ENCODE measurements at places on chromosomes 5 and 9. TPM values are rescaled to one million over a fixed set of nuclear protein-coding genes. Genes with fewer than 3 reads are reported as not detected.

DNA sequence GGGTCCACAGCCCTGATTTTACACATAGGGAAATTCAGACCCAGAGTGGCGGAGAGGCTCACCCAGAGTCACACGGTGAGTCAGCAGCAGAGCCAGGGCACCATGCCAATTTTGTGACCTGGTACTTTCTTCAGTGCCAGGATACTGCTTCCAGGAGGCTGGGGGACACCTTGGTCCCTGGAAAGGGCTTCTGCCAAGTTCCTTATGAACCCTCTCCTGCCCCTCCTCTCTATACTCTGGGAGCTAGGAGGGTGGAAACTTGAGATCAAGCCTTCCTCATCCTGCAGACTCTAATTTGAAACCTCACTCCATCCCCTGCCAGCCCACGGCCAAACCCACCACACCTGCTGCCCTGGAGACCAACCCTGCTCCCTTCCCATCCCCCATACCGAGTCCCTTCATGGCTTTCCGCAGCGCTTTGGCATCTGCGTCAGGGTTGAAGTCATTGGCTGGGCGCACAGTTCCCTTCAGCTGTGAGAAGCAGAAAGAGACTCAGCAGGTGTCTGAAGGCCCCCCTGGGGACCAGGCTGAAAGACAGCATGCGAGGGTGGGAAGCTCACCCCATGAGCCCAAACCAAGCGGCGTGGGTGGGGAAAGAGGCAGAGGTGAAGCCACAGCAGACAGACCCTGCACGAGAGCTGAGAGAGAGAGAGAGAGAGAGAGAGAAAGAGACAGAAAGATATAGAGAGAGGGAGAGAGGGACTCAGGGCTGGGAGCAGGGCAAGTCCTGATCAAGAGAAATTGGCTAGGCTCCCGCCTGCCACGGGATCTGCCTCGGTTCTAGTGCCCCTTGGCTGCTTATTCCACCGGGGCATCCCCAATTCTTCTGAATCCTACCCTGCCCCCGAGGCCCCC is 33.5 kb downstream of the ANXA6 start:
- DNase-seq = no peak

GRCh38 chr5:136042665-136043121 is 13.9 kb downstream of the TGFBI start:
- no peak for DNase-seq

DNA sequence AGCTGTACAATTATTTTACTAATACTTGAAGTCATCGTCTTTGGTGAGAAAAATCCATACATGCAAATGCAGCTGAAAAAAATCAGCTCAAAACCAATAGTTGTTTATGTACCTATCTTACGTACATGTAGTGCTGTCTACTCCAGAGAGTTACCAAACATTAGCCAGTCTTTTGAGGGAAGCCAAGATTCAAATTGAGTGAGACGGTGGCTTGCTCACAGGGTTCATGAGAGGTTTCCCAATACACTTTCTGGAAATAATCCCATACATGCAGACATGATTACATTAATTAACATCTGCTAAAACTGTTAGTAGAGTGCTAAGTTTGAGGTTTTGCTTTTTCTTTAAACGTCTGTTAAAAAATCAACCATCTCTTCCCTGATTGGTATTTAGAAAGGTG is 2.3 kb downstream of the C9orf72 start:
- DNase-seq = no peak

DNA sequence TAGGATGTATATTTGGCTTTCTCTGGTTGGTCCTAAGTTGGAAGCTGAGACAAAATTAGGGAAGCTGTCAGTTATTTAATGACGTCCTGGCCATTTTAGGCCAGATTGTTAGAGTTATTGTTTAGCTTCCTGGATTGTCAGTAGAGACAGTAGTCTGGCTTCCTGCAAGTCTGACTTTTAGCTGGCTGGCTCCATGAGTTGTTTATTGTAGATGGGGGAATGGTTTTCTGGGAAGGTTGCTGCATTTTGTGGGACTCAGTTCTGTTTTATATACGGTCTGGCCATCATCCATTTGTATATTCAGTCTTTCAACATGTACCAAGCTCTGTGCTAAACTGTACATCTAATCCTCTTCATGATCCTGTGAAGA is 68.3 kb downstream of the SGCD start:
- no peak for DNase-seq

GRCh38 chr9:37350486-37351190 is 71.9 kb upstream of the GRHPR start:
- no peak for DNase-seq

DNA sequence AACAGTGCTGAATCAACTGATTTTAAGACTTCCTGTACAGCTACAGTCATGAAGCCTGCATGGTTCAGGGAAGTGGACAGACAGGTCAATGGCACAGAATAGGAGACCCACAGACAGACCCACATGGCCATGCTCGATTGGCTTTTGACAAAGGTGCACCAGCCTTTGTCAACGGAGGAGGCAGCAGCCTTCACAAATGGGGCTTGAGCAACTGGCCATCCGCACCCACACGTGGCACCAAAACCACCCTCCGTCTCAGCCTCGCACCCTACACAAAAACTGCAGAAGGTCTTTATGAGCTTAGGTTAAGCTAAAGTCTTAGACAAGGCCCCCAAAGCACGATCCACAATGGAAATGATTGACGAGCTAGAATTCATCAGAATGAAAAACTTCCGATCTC is 59.5 kb upstream of the UBAC1 start:
- no peak for DNase-seq

- no peak for DNase-seq
These were observed 97.0 kb upstream of the MOCS2 start for GRCh38 chr5:53206562-53206961.

- DNase-seq = no peak
These were observed 277.5 kb downstream of the MARCHF11 start for GRCh38 chr5:15902066-15902465.

- no peak for DNase-seq
These were observed 391.0 kb downstream of the CHSY3 start for GRCh38 chr5:130295235-130295634.

- no peak for DNase-seq
These were observed 12.8 kb upstream of the TEX48 start for GRCh38 chr9:114694719-114695269.

GRCh38 chr5:171268700-171269620 is 40.1 kb upstream of the TLX3 start:
- no peak for DNase-seq

GRCh38 chr5:91092859-91093783 is 290.0 kb downstream of the ARRDC3 start:
- no peak for DNase-seq

GRCh38 chr5:106510321-106510720 is 1160.4 kb downstream of the EFNA5 start:
- DNase-seq = no peak

DNA sequence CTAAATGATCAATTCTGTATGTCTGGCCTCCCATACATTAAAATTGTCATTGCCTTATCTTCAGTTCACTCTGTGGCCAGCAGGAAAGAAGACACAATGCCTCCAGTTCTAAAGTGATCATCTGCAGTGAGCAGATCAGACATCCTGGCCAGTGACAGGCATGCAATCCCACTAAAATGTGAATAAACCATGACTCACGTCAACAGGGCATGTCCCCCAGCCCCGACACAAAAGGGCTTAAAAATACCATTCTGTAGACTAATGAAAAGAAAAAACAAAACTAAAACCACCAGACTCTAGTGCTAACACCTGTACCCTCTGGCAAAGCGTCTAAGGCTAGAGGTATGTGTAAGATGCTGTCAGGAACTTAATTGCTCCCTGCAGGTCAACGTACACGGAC is 38.5 kb downstream of the DDX31 start:
- DNase-seq = no peak

GRCh38 chr5:34415559-34416198 is 240.4 kb upstream of the RAI14 start:
- no peak for DNase-seq

DNA sequence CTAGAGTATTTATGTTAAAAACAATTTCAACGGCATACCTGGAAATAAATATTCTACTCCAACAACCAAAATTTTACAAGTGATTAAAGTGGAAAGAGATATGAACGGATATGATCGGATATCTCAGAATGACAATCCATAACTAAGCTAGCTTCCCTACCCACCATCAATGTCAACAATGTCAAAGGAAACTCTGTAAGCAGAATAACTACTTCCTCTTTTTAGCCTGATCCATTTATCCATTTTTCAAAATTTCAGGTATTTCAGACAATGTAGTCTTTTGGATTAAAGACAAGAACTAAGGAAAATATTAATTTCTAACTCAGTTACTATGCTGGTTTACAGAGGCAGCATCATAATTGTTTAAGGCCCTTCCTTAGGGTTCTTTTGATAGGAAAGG is 188.7 kb downstream of the DENND1A start:
- no peak for DNase-seq

GRCh38 chr5:141272906-141273305 is 27.7 kb downstream of the PCDHB15 start:
- DNase-seq = no peak

GRCh38 chr9:131442351-131442750 is 48.5 kb downstream of the PRRC2B start:
- DNase-seq = no peak

GRCh38 chr5:148791334-148791667 is 35.1 kb upstream of the ADRB2 start:
- no peak for DNase-seq

- DNase-seq = no peak
These were observed 1.1 kb upstream of the ICE1 start for GRCh38 chr5:5421149-5421960.

- no peak for DNase-seq
These were observed 568.5 kb downstream of the PDE4D start for GRCh38 chr5:59325070-59325469.

Gene PCDH12
- polyA plus RNA-seq = 18.1 TPM

Gene ARL14EPL
- polyA plus RNA-seq = not detected

Gene SLC36A2
- polyA plus RNA-seq = 16.0 TPM

Gene TUSC1
- polyA plus RNA-seq = 17.4 TPM

Gene TNFSF8
- 0.67 TPM for polyA plus RNA-seq

Gene NR6A1
- polyA plus RNA-seq = 1.6 TPM

Gene SAPCD2
- 8.0 TPM for polyA plus RNA-seq

Gene WNK2
- polyA plus RNA-seq = 38.9 TPM

Gene QSOX2
- polyA plus RNA-seq = 19.2 TPM

Gene FOXD4
- 0.42 TPM for polyA plus RNA-seq

Gene LHX3
- polyA plus RNA-seq = not detected

Gene PHF24
- 0.13 TPM for polyA plus RNA-seq

Gene OBP2B
- 0.14 TPM for polyA plus RNA-seq

Gene HNRNPH1
- 988 TPM for polyA plus RNA-seq

Measured in renal pelvis (tissue), 12 donors.